Naive B cell (primary cell): ENCODE measurements at places on chromosomes 2 and 18. TPM values are rescaled to one million over a fixed set of nuclear protein-coding genes. Genes with fewer than 3 reads are reported as not detected.

DNA sequence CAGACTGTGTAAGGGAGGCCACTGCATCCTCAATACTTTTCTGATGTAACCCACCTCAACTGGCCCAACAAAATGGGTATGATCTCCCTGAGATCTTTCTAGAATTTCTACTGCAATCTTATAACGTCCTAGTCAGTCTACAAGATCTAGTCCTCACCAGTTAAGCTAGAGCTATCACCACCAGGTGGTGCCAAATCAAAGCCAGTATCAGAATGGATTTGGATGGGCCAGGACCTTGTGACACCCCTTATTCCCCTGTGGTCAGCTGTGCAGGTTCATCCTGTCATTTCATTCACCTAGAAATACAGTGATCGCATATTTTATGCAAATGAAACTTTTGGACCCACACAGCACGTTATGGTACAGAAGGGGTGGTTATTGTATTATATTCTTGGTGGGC, 90.3 kb downstream of the OLA1 start:
- peaks cover 4% of the 10 kb centered on the region for H3K4me1 ChIP-seq
- DNase-seq = peak; percentile 1
- no peaks in the 10 kb centered on the region for H3K27me3 ChIP-seq

Gene DLX1
- not detected for polyA plus RNA-seq

- H3K4me3 ChIP-seq = no peak overlapping the region
- peaks cover 14% of the 10 kb centered on the region for H3K4me1 ChIP-seq
- peaks cover 9% of the 10 kb centered on the region for H3K27me3 ChIP-seq
Observed at GRCh38 chr2:38057651-38058410, 18.1 kb downstream of the CYP1B1 start.

Gene CHRNG
- polyA plus RNA-seq = not detected

Gene IL1F10
- polyA plus RNA-seq = not detected

- H3K27me3 ChIP-seq = peaks cover 5% of the 10 kb centered on the region
- no peak overlapping the region for H3K4me3 ChIP-seq
- H3K4me1 ChIP-seq = no peaks in the 10 kb centered on the region
Observed at GRCh38 chr18:8374676-8375075, 234.6 kb upstream of the RAB12 start.

- no peaks in the 10 kb centered on the region for H3K27me3 ChIP-seq
- peak overlapping the region; percentile 77 for H3K4me3 ChIP-seq
- peaks cover 97% of the 10 kb centered on the region for H3K4me1 ChIP-seq
- no peaks in the 10 kb centered on the region for H3K36me3 ChIP-seq
- peak overlapping the region; percentile 54 for H3K27ac ChIP-seq
Observed at GRCh38 chr2:12047761-12048160, 301.3 kb downstream of the LPIN1 start.

DNA sequence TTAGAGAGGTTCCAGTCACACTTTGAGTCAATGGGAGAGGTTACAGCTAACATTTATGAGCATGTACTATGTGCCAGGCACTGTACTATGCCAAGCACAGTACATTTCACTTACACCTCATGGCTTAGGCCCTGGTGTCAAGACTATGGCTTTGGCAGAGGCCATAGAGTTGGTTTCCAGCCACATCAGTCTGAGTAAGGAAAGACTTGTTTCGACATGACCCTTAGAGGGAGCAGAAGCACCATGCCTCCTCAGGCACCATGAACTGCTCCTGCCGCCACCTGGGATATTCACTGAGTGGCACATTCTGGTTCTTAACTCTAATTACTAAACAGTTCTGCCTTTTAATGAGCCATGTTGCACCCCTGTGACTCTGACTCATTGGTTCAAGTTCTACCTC, 12.7 kb downstream of the DGUOK start:
- peaks cover 31% of the 10 kb centered on the region for H3K4me1 ChIP-seq
- no peaks in the 10 kb centered on the region for H3K27me3 ChIP-seq
- H3K27ac ChIP-seq = no peak overlapping the region
- DNase-seq = no peak
- H3K36me3 ChIP-seq = peaks cover 3% of the 10 kb centered on the region
- no peak overlapping the region for H3K4me3 ChIP-seq

- DNase-seq = no peak
- H3K27ac ChIP-seq = no peak overlapping the region
- peaks cover 18% of the 10 kb centered on the region for H3K27me3 ChIP-seq
- no peaks in the 10 kb centered on the region for H3K4me1 ChIP-seq
Observed at GRCh38 chr2:780002-780401, 102.8 kb upstream of the TMEM18 start.

Gene ST8SIA5
- not detected for polyA plus RNA-seq

- peaks cover 58% of the 10 kb centered on the region for H3K36me3 ChIP-seq
- DNase-seq = no peak
- peak overlapping the region; percentile 70 for H3K27ac ChIP-seq
- no peaks in the 10 kb centered on the region for H3K27me3 ChIP-seq
- H3K4me3 ChIP-seq = no peak overlapping the region
Observed at GRCh38 chr18:36157441-36157840, 27.7 kb downstream of the ELP2 start.

DNA sequence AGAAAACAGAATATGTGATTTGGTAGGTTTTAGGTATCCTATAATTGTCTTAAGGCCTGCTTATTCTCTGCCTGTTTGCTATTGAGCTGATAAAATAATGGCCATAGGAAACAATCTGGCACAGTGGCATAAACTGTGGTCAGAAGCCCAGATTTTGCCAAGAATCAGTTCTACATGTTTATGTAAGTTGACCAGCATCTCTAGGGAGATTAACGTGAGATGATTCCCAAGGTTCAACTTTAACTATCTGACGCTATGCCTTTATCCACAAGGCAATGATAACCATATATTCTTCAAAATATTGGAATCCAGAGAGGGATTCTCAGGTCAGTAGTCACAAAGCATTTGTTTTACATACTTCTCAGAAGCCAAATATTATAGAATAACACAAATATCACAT, 25.6 kb downstream of the AP1S3 start:
- H3K27ac ChIP-seq = no peak overlapping the region
- H3K4me3 ChIP-seq = no peak overlapping the region
- DNase-seq = no peak
- H3K36me3 ChIP-seq = no peaks in the 10 kb centered on the region
- peaks cover 14% of the 10 kb centered on the region for H3K4me1 ChIP-seq

GRCh38 chr2:65136253-65136652, 6.3 kb upstream of the RAB1A start:
- H3K4me1 ChIP-seq = peaks cover 4% of the 10 kb centered on the region
- no peak overlapping the region for H3K4me3 ChIP-seq
- no peak overlapping the region for H3K27ac ChIP-seq

- no peaks in the 10 kb centered on the region for H3K36me3 ChIP-seq
- no peaks in the 10 kb centered on the region for H3K4me1 ChIP-seq
- no peak for DNase-seq
- H3K27ac ChIP-seq = no peak overlapping the region
- H3K4me3 ChIP-seq = no peak overlapping the region
Observed at GRCh38 chr18:25262920-25263319, 89.0 kb downstream of the ZNF521 start.

DNA sequence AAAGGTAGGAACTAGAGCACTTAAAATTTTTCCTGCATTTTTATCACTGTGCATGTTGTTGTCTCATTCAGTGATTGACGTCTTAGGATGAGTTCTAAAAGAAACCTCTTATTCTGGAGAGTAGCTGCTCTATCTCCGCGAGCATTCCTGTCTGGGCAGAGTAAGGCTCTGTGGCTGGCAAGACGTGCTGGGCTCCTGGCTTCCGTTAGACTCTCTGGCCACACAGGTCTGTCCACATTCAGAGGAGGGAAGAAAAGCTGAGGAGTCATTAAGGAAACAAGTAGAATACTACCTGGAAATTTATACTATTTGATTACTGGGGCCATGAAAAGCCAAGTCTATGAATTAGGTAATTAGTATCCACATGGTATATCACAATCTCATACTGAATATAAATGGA, 138.0 kb upstream of the DNMT3A start:
- H3K4me3 ChIP-seq = no peak overlapping the region
- H3K36me3 ChIP-seq = peaks cover 22% of the 10 kb centered on the region
- no peaks in the 10 kb centered on the region for H3K27me3 ChIP-seq
- H3K27ac ChIP-seq = no peak overlapping the region
- peaks cover 20% of the 10 kb centered on the region for H3K4me1 ChIP-seq
- DNase-seq = no peak

DNA sequence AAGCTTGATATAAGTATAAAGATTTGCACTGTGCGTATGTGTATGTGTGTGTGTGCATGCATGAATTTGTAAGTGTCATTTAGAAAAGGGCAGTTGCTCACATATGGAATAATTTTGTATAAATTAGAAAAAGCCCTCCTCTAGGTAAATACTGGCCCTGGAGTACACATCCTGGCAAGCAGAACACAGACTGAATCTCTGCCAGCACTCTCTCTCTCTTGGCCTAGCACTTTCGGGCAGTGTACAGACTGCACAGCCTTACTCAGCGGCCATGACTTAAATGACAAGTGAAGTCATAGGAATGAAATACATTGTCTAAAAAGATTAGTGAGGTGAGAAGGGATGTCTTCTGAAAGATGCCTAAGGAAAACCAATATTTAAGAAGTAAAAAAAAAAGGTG, 214.1 kb downstream of the RDH14 start:
- H3K27me3 ChIP-seq = no peaks in the 10 kb centered on the region
- no peak overlapping the region for H3K27ac ChIP-seq
- H3K4me3 ChIP-seq = no peak overlapping the region
- no peaks in the 10 kb centered on the region for H3K36me3 ChIP-seq

- H3K27me3 ChIP-seq = no peaks in the 10 kb centered on the region
- no peak overlapping the region for H3K27ac ChIP-seq
- no peak overlapping the region for H3K4me3 ChIP-seq
- no peak for DNase-seq
Observed at GRCh38 chr2:1234731-1235308, 178.4 kb upstream of the TPO start.

DNA sequence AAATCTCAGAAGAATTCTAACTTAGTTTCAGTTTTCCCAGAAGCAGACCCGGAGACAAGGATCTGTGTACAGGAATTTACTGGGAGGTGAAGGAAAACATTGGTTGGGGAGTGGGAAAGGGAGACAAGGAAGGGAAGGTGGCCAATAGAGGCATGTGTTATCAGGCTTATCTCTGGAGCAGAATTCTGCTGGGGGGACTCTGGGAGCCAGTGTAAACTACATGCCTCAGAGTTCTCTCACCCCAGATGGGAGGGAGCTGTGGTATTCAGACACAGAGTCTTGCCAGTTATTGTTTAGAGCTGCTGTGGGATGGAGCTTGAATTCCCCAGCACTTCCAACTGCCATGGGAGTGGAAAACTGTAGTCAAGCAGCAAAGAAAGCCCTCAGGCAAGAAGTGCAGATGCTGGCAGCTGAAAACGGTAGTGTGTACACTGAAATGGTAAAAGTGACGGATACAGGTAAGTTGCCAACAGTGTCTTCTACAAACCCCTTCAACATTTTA, 19.0 kb downstream of the DNPEP start:
- no peak overlapping the region for H3K4me3 ChIP-seq
- no peak overlapping the region for H3K27ac ChIP-seq
- H3K36me3 ChIP-seq = peaks cover 5% of the 10 kb centered on the region
- no peaks in the 10 kb centered on the region for H3K27me3 ChIP-seq

Gene AFG3L2
- polyA plus RNA-seq = 32.0 TPM

Gene ITGB6
- not detected for polyA plus RNA-seq

DNA sequence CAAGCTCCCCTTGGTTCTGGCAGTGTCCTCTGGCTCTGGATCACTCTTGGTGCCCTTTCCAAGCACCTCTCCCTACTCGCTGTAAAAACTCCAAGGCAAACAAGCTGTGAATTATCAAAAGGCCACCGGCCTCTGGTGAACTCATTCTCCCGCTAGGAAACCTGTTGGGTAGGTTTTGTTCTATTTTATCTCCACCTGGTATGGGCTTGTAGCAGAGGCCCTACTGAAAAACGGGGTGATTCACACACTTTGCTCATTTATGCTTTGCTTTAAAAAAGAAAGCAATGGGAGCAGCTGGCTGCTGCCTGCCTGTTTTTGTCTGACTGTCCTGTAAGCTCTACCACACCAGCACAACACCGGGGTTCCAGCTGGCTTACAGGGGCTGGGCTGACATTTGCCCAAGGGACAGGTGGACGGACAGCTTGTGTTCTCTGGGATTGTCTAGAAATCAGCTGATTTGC, 56.8 kb downstream of the SH3BP4 start:
- H3K27me3 ChIP-seq = peaks cover 10% of the 10 kb centered on the region
- DNase-seq = no peak
- no peak overlapping the region for H3K27ac ChIP-seq
- H3K36me3 ChIP-seq = no peaks in the 10 kb centered on the region
- H3K4me1 ChIP-seq = no peaks in the 10 kb centered on the region

- H3K4me1 ChIP-seq = peaks cover 5% of the 10 kb centered on the region
- no peaks in the 10 kb centered on the region for H3K27me3 ChIP-seq
- DNase-seq = no peak
Observed at GRCh38 chr18:72640557-72640956, 96.4 kb upstream of the CBLN2 start.

DNA sequence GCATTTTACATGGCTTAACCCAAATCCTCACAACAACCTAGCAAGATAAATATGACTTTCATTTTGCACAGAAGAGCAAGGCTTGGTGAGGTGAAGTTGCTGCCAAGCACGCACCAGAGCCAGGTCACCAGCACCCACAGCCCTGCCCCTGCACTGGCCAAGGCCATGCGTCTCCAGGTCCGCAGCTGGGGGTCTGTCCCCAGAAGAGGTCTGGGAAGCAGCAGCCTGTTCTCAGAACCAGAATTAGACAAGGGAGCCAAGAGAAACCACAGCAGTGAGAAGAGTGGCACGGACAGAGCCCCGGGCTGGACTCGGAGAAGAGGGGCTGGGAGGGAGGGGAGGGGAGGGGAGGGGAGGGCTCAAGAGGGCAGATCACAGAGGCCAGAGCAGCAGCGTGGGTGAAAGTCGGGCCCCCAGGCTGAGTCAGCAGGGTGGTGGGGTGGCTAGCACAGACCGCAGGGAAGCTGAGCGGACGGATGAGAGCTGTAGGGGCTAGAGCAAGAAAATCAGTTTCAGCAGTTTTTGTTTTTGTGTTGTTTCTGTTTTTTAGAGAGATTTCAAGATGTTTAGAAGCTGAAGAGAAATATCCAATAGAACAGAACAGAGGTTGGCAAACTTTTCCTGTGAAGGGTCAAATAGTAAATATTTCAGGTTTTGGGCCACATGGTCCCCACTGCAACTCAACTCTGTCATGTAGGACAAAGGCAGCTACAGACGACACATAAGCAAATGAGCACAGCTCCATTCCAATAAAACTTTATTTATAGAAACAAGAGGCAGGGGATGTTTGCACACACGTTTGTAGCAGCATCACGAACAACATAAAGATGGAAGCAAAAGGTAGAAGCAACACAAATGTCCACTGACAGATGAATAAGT, 7.4 kb upstream of the MTERF4 start:
- H3K4me3 ChIP-seq = peak overlapping the region; percentile 12
- DNase-seq = no peak
- H3K27me3 ChIP-seq = no peaks in the 10 kb centered on the region
- peaks cover 2% of the 10 kb centered on the region for H3K36me3 ChIP-seq
- H3K27ac ChIP-seq = peak overlapping the region; percentile 88

DNA sequence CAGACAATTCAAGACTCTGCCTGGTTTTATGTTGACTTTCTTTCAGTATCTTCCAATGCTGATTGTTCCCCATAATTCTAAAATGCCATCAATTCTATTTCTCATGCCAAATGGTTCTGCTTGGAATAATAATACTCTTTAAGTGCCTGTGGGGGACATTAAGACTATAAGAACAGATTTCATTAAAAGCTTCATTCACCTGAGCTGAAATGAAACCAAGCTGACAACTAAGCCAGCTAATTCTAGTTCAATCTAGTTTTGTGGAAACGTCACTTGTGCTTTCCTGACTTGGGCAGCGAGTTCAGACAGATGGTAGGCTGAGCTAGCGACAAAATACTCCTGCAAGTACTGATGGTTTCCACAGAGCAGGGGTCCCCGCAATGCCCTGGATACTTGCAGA, 491.1 kb upstream of the RAB6C start:
- no peak overlapping the region for H3K4me3 ChIP-seq
- H3K27ac ChIP-seq = no peak overlapping the region
- H3K27me3 ChIP-seq = peaks cover 4% of the 10 kb centered on the region
- H3K36me3 ChIP-seq = no peaks in the 10 kb centered on the region

GRCh38 chr2:187853381-187853791, 299.2 kb upstream of the TFPI start:
- no peak overlapping the region for H3K4me3 ChIP-seq
- no peak for DNase-seq
- no peaks in the 10 kb centered on the region for H3K4me1 ChIP-seq
